ENCODE measurements at places on chromosomes 2 and 18.

DNA sequence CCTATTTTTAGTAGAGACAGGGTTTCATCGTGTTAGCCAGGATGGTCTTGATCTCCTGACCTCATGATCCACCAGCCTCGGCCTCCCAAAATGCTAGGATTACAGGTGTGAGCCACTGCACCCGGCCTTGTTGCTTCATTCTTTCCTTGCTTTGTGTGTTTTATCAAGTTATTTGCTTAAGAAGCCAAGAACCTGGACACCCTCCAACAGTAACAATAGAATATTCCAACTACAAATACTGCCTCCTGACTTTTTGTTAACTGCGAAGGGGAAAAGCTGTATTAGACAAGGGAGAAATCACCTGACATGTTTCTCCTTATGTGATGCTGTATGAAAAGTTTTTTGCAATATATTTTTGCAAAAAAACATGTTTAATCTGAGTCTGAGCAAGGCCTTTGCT, 297.2 kb downstream of the NCKAP5 start:
- DNase-seq: no peak

DNA sequence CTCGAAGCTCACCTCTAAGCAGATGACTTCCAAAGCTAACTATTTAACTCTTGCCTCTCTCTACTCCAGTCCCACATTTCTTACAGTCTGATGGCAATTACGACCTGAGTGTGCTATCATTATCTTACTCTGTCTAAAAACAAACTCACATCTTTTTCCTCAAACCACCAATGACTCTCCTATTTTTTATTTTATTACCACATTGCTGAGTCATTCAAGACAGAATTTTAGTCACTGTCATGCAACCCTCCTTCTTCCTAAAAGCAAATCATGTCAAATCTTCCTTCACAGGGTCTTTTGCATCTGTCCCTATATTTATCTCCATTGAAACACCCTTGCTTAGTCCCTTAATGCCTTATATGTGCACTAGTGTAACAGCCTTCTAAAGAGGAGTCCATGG, 34.6 kb upstream of the C2orf15 start:
- no peak for DNase-seq

- DNase-seq: no peak
Observed at GRCh38 chr18:32735781-32736180, 37.0 kb downstream of the KLHL14 start.

DNA sequence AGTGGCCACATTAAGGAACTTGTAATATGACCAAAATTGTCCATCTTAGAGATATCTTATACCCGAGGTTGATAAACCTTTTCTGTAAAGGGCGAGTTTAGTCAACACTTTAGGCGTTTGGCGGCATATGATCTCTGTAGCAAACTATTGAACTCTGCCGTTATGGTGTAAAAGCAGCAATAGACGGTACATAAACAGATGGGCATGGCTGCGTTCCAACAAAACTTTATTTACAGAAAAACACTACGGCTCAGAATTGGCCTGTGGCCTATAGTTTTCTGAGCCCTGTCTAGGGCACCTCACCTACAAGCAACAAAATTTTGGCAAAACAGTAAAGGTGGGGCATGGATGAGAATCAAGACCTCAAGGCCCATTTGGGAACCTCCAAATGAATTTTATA, 121.9 kb upstream of the HAAO start:
- no peak for DNase-seq

- DNase-seq: no peak
Observed at GRCh38 chr2:201931475-201931874, 102.2 kb upstream of the FZD7 start.

- no peak for DNase-seq
Observed at GRCh38 chr2:56001947-56002346, 78.4 kb upstream of the EFEMP1 start.

DNA sequence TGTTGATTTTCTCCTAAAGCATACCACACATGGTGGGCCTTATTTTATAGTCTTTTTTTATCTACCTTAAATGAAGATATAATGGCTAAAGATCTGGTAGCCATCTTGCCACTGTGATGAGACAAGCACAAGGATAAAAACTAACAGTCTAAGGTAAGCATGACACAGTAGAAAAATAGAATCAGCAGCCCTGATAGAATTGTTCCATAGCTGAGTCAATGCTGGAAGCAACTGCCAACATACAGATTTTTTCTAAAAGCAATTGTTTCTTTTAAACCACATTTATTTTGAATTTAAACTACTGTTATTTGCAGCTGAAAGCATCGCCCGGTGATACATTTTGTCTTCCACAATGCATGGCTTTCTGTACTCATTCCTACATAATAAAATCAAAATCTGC, 1091.5 kb upstream of the CHAC2 start:
- no peak for DNase-seq

DNA sequence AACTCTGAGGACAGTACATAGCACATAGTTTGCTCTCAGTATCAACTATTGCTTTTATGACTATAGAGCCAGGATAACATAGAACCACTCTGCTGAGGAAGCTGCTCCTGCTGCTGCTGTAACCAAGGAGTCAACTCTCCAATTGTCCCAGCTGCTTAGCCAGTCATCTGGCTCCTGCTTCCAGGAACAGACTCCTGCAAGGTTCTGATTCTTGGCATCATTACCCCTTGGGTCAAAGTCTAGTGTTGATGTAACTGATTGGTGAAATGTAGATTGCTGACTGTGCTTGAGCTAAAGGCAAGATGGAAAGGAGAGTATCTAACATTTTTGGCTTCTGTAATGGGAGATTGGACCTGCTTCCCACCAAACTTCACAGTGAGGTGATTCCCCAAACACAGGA, 261.9 kb upstream of the FSHR start:
- DNase-seq: no peak

DNA sequence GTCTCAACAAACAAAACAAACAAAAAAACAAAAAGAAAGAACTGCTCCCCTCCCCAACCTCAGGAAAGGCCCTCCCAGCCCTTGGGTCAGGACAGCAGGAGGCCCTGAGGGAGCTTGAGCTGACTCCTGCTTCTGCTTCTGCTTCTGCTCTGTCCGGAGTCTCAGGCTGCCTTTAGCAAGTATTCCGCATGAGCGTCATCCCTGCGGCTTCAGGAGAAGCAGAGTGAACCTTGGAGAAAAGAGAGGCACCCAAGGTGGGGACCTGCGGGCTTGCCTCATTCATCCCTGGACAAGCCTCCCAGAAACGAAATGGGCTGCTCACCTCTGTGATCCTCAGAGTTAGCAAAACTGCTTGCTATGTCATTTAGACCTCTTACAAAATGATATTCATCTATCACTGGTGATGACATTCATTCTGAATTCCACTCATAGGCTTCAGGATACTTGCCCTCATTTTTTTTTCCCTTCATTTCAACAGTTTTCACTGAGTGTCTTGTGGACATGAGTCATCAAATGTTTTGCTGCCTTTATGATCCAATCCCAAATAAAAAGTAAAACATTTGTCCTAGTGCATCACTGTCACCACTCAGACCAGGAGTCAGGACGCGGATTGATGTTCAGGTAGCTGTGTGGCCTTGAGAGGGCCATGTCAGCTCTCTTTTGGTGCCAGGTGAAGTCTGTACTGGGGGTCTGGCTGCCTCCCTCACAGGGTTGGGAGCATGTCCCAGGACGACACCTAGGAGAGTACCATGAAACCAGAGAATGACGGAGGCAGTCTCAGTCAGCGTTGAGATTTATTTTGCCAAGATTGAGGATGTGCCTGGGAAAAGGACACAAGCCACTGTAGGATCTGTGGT, 51.7 kb downstream of the IMPA2 start:
- DNase-seq: no peak

Measured in activated T-helper 1 cell treated with anti-CD3 and anti-CD28 coated beads, Interleukin-2, amount 50 U/mL, for 16 hours (primary cell).